ENCODE measurements at places on chromosomes 16 and 17. TPM values are rescaled to one million over a fixed set of nuclear protein-coding genes. Genes with fewer than 3 reads are reported as not detected.

The ASB16 gene
- total RNA-seq, result 71.1 TPM

DNA sequence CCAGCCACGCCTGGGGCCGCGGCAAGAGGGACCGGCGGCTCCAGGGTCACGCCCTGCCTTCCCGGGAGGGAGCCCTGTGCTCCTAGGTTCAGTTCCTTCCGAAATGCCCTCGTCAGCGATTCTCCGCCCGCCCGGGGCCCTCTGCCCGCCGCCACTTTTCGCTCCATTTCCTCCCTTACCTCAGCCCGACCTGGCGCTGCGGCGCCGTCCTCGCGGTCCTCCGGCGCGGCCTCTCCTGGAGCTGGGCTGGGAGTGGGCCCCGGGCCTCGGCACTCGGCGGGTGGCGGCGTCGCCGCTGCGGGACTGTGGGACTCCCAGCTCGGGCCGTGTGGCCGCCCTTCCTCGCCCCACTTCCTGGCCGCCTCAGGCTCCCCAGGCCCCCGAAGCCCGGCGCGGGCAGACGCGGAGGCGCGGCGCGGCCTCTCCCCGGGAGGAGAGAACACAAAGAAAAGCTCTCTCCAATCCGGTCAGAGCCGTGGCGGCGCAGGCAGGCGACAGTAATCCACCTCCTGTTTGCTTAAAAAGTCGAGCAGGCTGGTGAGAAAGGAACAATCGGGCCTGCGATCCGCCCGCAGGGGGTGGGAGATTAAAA, 1.6 kb downstream of the BAHCC1 start:
- no peaks in the 10 kb centered on the region for H3K27me3 ChIP-seq
- peak overlapping the region; percentile 98 for H3K27ac ChIP-seq
- peak; percentile 74 for DNase-seq
- no peaks in the 10 kb centered on the region for H3K36me3 ChIP-seq
- H3K4me3 ChIP-seq, result peak overlapping the region; percentile 85
- peaks cover 27% of the 10 kb centered on the region for H3K4me1 ChIP-seq

DNA sequence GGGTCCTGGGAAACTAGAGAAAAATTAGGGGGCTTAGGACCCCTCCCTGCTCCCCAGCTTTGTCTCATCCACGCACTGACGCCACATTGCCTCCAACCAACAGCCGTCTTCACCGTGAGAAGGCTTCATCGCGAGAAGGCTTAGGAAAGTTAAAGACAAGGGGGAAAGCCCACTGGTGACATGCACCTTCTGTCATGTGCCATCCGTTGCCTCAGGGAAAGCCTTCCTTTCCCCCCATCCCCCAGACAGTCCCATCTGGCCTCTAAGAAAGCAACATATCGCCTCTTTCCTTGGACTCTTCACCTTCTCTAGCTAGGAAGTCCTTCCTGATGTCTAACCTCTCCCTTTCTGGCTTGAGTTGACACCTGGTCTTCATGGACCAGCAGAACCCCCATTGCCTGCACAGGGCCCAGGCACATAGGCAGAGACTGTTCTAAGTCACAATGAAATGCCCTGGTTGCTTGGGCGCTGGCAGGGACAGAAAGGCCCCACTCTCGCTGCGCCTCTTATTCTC, 2.1 kb downstream of the FOXN1 start:
- H3K36me3 ChIP-seq, result no peaks in the 10 kb centered on the region
- H3K27ac ChIP-seq, result no peak overlapping the region
- H3K4me1 ChIP-seq, result no peaks in the 10 kb centered on the region
- no peak overlapping the region for H3K4me3 ChIP-seq
- DNase-seq, result no peak

- no peaks in the 10 kb centered on the region for H3K27me3 ChIP-seq
- no peak for DNase-seq
- no peak overlapping the region for H3K27ac ChIP-seq
Observed at GRCh38 chr17:64443086-64443760, 5.7 kb upstream of the MILR1 start.
